ENCODE measurements at places on chromosomes 6 and 20.

DNA sequence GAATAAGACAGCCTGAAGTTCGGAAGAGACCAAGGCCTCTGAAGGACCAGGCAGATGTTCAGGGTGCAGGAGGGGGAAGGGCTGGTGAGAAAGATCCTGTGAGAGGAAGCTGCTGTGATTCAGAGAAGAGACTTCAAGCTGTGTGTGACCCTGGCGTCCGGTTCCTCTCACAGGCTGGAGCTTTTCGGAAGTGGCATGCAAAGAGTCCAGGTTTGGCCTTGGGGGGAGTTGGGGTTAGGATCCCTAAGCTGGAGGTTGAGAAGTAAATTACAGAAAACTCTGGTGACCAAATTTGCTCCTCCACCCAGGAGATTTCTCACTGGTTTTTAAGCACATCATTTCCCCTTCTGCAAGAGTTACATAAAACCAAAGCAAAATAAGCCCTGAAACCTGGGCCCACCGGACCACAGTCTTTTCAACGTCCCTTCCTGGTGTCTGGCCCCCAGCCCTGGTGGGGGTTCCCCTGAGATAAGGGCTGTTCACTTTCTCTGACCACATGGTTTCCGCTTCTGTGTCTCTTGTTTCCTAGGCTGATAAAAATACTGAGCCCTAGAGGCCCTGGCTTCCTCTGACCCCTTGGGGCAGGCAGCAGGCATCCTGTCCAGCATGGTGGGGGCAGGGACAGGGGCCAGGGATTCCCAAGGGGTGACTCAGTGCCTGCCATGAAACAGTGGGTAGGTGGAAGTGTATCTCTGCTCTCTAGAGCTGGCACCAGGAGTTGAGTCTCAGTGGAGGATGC is 12.0 kb upstream of the LTA start:
- DNase-seq: no peak

- DNase-seq: no peak
Measured at GRCh38 chr6:37511910-37512399, 12.3 kb upstream of the CCDC167 start.

GRCh38 chr6:123965894-123966293 is 162.2 kb downstream of the NKAIN2 start:
- no peak for DNase-seq

DNA sequence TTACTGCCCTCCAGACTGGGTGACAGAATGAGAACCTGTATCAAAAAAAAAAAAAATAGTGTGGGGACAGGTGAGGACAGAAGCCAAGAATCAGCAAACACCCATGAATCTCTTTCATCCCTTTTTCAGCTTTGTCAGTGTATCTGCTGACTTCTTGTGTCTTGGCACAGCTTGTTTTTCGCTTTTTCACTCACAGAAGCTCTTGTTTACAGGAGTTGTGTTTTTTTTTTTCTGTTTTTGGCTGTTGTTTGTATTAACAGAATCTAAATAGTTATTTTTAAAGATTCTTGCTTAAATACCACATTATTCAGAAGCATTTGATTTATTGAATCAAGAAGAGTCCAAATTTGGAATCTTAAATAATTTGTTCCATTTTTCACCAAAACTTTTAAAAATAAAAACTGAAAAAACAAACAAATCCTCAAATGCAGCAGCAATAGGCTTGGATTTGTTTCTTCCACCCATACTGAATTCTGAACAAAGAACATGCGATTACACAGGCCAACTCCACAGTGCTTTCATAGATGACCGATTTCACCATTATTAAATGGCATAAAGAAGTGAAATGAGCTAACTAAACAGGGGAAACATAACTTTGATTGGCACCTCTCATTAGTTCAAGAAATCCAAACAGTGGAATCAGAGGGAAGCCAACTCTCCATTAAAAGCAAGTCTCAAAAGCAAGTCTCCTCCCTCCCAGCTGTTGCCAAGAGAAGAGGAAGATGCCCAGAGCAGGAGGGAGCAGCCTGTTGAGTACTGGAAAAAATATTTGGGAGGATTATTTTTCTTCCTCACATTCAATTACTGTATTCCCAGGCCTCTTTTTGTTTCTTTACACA is 27.2 kb upstream of the GPR63 start:
- no peak for DNase-seq

DNA sequence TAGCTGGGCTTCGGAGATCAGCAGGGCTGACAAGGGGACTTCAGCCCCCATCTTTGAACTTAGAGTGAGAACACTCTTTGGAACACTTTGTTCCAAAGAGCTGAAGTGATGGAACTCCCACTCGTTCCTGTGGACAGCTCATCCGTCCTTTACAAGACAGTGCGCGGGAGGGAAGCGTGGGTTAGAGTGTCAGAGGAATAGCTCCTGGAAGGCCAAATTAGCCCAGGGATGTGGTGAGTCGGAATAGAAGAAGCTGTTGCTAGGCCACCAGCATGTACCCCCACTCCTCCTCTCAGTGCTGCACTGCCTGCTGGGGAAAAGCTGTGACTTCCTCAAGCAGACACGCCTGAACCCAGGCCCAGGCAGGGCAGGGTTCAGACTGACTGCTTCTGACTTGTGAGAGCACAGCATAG is 1.7 kb downstream of the SDCBP2 start:
- DNase-seq: no peak

DNA sequence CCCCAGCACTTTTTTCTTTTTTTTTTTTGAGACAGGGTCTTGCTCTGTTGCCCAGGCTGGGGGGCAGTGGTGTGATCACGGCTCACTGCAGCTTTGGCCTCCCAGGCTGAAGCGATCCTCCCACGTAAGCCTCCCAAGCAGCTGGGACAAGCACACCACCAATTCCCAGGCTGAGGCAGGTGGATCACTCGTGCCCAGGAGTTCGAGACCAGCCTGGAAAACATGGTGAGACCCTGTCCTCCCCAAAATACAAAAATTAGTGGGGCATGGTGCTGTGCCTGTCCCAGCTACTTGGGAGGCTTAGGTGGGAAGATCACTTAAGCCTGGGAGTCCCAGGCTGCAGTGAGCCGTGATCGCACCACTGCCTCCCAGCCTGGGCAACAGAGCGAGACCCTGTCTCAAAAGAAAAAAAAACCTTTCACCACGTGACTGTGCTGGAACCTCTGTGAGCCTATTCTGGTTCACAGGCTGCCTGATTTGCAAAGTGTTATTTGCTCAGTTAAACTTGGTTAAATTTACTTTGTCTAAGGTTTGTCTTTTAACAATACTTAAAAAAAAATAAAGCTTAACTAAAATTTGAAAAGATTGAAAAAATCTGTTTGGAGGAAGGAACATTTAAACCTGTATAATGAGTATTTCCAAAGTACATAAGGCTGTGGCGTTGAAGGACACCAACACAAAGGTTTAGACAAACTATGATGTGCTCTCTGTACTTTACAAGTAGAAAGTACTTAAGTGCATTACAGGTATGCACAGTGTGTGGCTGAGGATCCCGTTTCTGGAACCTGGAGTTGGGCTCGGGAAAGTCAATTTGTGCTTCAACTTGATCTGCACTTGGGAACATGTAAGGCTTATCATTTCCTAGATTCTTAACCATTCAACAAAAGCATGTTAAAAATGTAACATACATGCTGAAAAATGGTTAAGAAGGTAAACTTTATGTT is 55.0 kb downstream of the PPP1R3G start:
- no peak for DNase-seq

DNA sequence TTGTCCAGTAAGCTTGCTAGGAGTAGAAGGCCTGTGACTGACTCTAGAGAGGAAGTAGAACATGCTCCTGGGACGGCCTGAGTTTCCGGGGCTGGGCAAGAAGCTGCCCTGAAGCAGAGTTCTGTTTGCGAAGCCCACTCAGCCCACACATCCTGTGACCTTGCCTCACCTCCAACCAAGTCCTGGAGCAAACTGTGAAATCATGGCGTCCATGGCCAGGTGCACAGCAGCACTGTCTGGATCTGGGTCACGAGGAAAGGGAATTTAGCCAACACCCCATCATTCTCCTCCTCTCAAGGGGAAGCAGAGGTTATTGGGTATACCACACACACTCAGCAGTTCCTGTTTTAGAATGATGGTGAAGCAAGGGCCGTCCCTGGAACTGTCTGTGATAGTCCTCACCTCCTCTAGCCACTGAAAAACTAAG is 87.5 kb downstream of the CRYBG1 start:
- no peak for DNase-seq

- DNase-seq: no peak
Measured at GRCh38 chr6:165889636-165890403, 226.8 kb upstream of the PDE10A start.

All from esophagus squamous epithelium (tissue), 5 donors.